ENCODE measurements at places on chromosomes 12 and 14.

DNA sequence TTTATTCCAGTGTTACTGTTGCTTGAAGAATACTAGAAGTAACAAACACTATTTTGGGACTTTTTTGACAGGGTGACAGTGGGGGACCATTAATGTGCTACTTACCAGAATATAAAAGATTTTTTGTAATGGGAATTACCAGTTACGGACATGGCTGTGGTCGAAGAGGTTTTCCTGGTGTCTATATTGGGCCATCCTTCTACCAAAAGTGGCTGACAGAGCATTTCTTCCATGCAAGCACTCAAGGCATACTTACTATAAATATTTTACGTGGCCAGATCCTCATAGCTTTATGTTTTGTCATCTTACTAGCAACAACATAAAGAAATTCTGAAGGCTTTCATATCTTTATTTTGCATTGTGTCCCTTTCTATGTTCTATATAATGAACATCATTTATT is 44.5 kb downstream of the TMPRSS12 start:
- no peak for DNase-seq

DNA sequence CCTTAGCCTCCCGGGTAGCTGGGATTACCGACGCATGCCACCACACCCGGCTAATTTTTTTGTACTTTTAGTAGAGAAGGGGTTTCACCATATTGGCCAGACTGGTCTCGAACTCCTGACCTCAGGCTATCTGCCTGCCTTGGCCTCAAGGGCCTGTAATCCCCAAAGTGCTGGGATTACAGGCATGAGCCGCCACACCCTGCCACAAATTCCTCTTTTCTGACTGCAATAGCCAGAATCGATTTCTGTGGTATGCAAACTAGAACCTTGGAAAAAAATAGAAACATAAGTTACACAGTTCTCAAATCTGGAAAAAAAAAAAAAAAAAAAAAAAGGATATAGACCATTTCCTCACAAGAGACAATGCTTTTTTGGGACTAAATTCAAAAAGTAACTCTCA is 184.6 kb upstream of the EGLN3 start:
- DNase-seq = no peak

- DNase-seq = no peak
Observed at GRCh38 chr12:130463275-130463658, 125.6 kb downstream of the PIWIL1 start.

GRCh38 chr12:91778938-91779400 is 366.7 kb downstream of the BTG1 start:
- no peak for DNase-seq

DNA sequence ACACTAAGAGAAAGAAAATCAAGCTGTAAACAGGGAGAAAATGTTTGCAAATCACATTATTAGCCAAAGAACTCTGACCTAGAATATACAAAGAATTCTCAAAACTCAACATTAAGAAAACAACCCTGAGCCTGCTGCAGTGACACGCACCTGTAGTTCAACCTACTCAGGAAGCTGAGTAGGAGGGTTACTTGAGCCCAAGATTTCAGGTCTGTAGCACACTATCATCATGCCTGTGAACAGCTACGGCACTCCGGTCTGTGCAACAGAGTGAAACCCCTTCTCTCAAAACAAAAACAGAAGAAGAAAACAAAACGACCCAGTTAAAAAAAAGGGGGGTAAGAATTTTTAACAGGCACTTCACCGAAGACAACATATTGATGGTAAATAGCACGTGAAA is 20.8 kb downstream of the SAV1 start:
- DNase-seq = no peak

GRCh38 chr14:34593740-34594375 is 36.1 kb downstream of the SNX6 start:
- no peak for DNase-seq

DNA sequence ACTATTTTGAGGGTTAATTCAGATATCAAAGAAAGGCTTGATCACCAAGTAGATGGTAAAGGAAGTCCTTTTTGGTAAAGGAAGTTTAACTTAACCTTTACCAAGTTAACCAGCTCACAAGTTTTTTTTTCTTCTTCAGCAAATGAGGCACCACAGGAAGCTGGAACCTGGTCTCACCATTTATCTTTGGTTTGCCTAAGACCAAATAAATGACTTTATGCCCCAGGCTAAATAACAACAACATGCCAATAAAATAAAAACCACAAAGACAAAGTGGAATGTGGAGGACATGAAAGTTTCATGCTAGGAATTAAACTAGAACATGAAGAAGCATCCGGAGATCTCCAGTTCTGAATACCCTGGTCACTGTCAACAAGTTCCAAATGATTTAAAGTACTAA is 116.8 kb upstream of the PRICKLE1 start:
- DNase-seq = no peak

DNA sequence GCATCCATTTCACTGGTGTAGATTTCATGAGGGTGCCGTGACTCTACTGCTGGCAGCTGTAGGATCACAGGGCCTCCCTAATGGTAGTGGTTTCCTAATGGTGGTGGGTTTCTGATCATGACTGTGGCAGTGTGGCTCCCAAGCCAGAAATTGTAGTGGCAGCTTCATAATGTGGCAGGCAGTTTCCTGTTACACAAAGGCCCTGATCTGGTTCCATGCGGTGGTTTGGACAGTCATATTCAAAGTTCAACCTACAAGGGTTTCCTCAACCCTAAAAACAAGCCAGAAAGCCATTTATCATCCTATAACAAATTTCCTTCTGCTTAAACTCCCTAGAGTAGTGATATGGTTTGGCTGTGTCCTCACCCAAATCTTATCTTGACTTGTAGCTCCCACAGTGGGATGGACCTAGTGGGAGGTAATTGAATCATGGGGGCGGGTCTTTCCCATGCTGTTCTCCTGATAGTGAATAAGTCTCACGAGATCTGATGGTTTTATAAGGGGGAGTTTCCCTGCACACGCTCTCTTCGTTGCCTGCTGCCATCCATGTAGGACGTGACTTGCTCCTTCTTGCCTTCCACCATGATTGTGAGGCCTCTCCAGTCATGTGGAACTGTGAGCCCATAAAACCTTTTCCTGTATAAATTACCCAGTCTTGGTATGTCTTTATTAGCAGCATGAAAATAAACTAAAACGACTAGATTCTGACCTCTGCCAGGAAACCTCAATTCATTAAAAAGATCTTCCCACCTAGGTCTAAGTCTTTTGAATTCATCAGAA is 257.1 kb downstream of the EFCAB11 start:
- DNase-seq = no peak

GRCh38 chr14:58662018-58662417 is 24.3 kb downstream of the DACT1 start:
- DNase-seq = no peak

DNA sequence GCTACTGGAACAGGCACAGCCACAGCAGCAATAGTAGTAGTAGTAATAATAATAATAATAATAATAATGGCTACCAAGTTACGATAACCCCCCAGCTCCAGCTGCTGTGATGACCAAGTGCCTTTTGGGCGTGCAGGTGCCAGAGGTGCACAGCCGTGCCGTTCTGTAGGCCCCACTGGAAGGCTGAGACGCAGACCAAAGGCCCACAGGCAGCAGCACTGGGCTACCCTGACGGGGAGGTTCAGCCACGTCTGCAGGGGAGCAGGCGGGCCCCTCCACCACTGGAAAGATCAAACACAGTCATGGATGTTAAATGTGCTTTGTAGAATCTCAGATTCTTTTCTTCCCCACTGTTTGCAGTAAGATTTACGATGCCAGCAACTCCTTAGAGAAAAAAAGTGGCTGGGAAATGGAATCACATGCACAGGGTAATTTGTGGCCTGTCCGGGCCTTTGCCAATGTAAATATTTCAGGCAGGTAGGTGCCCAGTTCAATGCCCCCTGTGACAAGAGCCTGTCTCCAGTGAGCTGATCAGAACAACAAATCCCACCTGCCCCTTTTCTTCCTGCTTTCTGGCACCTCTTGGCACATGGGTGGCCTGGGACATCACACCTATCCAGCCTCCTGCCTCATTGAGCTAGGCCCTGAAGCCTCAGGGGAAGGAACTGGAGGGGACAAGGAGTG is 32.6 kb downstream of the CCDC85C start:
- DNase-seq = no peak

DNA sequence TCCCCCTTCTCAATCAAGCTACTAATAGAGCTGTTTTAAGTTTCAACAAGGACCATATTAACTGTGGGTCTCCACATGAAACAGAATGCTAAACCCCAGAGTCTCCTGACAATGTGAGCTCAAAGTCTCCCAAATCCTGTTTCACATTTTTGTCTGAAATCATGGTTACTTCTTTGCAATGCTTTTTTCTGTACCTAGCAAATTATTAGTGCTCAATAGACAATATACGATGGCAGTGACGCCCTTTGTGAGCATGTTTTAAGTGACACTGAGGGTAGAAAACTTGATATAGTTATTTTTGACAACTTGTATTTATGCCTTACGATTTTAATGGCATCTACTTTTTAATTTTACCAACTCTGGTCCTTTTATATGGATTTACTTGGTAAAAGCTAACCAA is 85.4 kb upstream of the SOX5 start:
- DNase-seq = no peak

- no peak for DNase-seq
Observed at GRCh38 chr12:59911516-59911915, 315.7 kb downstream of the SLC16A7 start.

GRCh38 chr14:75298187-75298965 is 19.7 kb downstream of the FOS start:
- DNase-seq = peak; percentile 5

GRCh38 chr14:51954031-51954430 is 35.3 kb upstream of the RTRAF start:
- no peak for DNase-seq

DNA sequence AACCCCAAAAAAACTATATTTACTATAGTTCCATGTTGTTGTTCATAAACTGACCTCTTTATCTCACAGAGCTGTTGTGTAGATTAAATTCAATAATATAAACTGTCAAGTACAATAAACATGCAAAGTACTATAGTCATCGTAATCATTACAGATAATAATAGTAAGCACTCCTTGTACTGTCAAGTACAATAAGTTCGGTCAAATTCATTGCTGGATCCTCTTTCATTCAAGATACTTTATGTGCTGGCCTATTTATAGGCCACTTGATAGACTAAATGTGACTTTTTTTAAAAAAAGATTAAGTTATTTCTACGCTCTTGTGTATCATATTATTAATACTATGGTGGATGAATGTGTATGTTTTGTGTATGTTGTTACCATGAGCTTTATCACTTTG is 39.2 kb upstream of the KCNJ8 start:
- DNase-seq = no peak
